ENCODE measurements at places on chromosomes 4 and X.

GRCh38 chrX:111010111-111010510 lies 85.9 kb upstream of the PAK3 start:
- DNase-seq = no peak

- DNase-seq = no peak
Measured at GRCh38 chr4:6192245-6192644, 8.1 kb downstream of the JAKMIP1 start.

DNA sequence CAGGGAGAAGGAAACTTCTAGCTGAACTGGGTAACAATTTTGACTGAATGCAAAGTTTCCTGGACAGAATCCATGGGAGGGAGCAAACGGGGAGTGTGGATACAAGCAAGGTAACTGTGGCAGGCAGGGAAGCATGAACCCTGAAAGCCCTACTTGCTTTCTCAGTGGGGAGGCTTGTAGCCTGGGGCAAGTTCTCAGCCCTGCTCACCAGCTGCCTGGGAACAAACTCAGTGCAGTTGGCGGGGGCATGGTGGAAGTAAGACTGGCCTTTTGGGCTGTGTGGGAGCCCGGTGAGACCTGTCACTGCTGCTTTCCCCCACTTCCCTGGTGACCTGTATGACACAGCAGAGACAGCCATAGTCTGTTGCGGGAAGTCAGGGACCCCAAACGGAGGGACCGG lies 14.0 kb upstream of the TEX13B start:
- no peak for DNase-seq

GRCh38 chr4:41644288-41644914 lies 104.1 kb downstream of the PHOX2B start:
- DNase-seq = no peak

GRCh38 chr4:74627504-74627903 lies 166.8 kb downstream of the BTC start:
- DNase-seq = no peak

GRCh38 chr4:66055999-66056398 lies 385.7 kb upstream of the EPHA5 start:
- no peak for DNase-seq

- DNase-seq = no peak
Measured at GRCh38 chr4:20044502-20044911, 207.2 kb upstream of the SLIT2 start.

- DNase-seq = no peak
Measured at GRCh38 chr4:74540193-74540592, 95.3 kb downstream of the AREG start.

DNA sequence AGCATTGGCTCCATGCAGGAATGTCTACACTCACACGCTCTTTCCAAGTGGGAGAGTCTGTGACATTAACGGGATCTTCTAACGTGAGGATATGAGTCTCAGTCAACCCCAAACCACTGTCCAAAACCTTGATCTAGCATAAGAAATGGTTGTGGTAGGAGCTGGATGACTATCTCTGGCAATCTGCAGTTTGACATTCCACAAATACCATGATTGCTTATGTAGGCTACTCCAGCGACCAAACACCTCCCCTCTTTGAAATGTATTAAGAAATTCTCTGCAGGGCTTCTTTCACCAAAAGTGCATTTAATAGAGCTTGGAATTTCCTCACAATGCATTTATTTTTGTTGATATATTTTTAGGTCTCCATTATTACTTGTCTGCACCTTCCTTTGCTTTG lies 14.1 kb upstream of the STX18 start:
- no peak for DNase-seq

- no peak for DNase-seq
Measured at GRCh38 chr4:118760493-118760892, 75.3 kb downstream of the METTL14 start.

GRCh38 chr4:105944540-105944939 lies 49.3 kb downstream of the NPNT start:
- no peak for DNase-seq

DNA sequence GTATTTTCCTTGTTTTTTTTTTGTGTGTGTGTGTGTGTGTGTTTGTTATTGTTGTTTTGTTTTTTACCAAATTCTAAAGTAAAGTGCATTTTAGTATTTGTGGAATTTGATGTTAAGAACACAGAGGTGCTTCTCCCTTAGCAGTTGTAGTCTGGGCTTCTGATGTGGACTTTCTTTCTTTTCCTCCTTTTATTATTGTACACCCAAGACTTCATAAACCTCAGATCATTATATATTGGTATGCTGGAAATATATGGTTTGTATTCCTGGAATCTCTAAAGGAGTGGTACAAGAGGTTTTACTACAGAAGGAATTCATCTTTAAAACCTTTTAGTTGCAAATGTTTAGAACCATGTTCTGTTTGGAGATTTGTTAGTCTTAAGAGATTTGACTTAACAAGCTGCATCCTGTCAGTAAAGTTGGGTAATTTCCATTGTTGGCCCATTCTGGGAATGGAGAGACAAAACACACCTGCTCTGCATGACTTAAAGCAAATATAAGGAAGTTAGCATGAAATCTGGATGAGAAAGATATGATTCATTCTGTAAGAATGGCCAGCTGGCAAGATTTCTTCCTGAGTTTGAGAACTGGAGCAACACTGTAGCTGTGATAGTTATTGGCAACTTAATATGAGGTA lies 64.0 kb downstream of the SMAD1 start:
- peak; percentile 82 for DNase-seq

- no peak for DNase-seq
Measured at GRCh38 chrX:20374450-20374849, 107.7 kb upstream of the RPS6KA3 start.

DNA sequence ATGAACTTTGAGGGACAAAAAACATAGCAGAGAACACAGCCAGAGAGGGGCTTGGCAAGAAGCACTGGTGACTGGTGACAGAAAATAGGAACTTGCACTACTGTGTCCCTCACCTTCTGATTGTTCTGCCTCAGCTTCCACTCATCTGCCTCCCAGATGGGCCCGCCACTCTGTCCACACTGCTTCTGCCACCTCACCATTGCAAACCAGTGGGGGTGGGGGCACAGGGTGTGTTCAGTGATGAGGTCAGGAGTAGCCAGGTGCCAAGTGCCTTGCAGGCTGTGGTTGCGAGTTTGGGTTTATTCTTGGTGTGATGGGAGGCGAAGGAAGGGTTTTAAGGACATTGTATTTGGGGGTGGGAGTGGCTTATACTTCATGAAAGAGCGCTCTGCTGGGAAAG lies 9.1 kb upstream of the UBA1 start:
- DNase-seq = no peak

- no peak for DNase-seq
Measured at GRCh38 chr4:25095837-25096236, 64.4 kb downstream of the SEPSECS start.

DNA sequence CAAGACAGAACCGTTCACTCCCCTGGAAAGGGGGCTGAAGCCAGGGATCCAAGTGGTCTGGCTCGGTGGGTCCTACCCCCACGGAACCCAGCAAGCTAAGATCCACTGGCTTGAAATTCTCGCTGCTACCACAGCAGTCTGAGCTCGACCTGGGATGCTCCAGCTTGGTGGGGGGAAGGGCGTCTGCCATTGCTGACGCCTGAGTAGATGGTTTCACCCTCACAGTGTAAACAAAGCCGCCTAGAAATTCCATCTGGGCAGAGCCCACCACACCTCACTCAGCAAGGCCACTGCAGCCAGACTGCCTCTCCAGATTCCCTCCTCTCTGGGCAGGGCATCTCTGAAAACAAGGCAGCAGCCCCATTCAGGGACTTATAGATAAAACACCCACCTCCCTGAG lies 13.4 kb upstream of the PBDC1 start:
- DNase-seq = no peak

DNA sequence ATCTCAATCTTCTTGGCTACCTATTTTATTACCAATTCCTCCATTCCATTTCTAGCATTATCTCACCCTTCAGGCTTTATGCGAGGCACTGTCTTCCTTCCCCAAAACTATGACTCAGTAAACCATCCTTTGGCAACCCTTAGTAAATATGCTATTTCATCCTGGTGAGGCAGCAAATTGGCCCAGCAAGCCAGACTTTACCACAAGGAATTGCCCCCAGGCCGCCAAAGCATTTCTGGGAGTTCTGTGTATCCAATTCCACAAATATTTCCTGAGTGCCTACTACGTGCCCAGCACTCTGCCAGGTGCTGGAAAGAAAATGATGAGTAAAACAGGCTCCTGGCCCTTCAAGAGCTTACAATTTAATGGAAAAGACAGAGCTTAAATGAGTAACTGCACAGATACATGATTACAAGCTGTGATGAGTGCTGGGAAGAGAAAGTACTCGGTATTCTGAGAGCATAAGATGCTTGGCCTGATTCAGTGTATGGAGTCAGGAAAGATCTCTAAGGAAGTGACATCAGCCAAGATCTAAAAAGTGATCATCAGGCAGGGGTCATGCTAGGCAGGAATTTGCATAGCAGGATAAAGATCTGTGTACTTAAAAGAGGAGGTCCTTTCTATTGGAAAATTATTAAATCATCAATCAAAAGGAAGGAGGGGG lies 193.8 kb downstream of the ADAMTS3 start:
- no peak for DNase-seq

DNA sequence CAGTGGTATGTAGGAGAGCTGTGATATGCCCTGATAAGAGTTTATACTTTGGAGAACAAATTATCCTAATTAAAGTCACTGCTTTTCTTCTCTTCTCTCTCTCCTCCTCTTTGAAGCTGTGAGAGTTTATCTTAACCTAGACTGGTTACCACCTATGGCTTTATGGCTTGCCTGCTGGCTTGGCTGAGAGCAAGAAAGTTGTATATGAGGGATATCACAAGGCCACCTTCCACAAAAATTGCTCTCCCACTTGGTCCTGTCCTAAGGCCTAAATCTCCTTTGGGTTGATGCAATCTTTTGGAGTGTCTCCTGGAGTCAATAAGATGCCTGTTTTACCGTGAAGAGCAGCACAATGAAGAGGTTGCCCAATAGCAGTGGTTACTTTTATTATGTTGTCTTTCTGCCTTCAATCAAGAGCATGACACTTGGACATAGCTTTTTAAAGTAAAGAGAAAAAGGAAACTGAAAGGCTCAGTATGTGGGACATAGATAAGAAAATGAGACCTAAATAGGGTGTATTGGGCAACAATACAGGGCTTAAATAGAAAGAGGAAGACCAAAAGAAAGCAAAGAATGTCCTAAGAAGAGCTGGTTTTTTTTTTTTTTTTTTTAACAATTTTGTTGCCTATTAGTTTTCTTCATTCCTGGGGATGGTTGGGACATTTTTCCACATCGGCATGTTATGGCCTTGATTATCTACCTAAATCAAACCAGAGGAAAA lies 9.2 kb downstream of the GUCY1A1 start:
- DNase-seq = no peak

GRCh38 chrX:148601034-148601433 lies 100.6 kb downstream of the AFF2 start:
- no peak for DNase-seq

DNA sequence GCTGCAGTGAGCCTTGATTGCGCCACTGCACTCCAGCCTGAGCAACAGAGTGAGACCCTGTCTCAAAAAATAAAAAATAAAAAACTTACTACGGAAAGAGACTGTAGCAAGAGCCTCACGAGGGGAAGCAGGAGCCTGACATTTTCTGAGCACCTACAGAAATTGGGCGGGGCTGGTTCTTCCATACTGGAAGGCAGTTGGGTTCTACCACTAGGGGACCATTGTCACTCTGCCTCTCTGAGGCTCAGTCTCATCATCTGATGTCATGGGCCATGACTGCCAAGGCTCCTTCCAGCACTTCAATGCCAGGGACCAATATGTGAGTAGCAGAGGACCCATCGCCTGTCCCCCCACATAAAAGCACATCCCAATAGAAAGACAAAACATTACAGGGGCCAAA lies 8.2 kb downstream of the SH3KBP1 start:
- no peak for DNase-seq

DNA sequence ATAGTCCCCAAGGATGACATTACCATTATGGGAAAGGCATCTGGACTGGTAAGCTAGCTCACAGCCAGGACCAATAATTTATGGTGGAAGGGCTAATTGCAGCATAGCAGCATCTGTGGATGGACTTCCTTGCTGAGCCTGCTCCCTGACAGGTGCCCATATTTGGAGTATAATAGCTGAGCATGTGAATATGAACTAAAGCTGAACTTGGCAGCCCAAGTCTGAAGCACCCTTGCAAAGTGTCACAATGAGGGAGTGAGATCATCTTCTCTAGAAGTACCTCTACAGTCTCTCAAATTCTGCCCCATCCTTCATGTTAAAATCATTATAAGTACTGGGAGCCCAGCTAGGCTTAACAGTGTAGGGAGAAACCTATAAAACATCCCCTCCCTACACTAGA lies 128.2 kb upstream of the INPP4B start:
- DNase-seq = no peak

DNA sequence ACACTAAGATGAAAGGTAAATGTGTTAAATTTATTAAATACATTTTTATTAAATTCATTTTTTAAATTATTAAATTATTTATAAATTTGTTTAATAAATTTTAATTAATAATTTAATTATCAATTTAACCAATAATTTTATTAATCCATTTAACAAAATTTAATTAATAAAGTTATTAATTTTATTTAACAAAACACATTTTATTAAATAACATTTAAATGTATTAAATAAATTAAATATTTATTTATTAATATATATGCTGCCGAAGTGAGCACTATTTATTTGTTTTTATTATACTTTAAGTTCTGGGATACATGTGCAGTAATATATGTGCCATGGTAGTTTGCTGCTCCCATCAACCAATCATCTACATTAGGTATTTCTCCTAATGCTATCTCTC lies 719.5 kb downstream of the TRIML1 start:
- no peak for DNase-seq

DNA sequence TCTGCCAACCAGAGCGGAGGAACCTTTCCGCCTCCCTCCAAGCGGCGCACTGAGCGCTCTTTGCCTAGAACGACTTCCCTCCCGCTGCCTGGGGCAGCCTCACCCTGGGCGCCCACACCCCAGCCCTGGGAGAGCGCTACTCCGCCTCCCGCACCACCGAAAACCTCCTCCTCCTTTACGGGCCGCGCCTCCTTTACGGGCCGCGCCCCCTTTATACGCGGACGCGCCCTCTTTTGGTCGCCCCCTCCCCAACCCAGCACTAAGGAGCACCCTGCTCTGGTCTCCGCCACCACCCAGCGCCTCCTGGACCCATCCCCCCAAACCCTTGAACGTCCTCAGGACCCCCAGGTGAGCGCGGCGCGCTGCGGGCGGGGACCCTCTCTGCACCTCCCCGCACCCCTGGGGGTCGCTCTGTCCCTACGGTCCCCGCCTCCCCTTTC lies 586 bp upstream of the NSG1 start:
- no peak for DNase-seq

All from forelimb muscle (tissue), 1 donor.